CD4-positive, CD25-positive, alpha-beta regulatory T cell (primary cell): ENCODE measurements at places on chromosomes 4 and X. TPM values are rescaled to one million over a fixed set of nuclear protein-coding genes. Genes with fewer than 3 reads are reported as not detected.

DNA sequence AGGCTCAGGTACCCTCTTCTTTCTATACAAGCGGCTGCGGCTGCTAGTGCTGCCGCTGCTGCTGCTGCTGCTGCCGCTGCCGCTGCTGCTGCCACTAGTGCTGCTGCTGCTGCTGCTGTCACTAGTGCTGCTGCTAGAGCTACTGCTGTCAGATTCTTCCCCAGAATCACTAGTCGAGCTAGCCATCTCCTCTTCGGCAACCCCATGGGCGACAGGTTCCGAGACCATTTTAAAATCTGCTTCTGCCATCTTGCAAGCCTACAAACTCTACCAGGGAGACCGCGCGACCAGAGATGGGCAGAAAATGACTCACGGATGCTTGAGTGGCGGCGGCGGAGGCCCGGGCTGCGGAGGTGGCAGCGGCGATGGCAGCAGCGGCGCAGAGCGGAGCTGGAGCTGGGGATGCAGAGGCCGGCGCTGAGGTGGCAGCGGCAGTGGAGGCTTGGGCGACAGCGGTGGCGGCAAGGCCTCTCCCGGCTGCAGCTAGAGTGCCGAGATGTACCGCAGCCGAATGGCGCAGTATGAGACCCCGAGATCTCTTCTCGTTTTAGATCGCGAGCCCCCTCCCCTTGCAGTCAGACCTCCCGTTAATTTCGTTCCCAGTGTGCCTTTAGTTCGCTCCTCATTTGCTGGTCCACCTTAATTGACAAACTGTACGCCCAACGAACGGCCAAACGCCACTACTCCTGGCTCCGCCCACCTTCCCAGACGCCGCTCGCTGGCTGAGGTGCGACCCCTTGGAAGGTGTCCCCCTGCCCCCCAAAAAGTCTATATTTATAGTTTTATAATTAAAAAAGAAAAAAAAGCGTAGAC, at the start of gene NAP1L3:
Gene NAP1L3 (minus strand): TSS at position 523 of the 813 bp plus-strand sequence. CDS start 274 bp downstream, at position 249.
- peak within 1 kb of the TSS; percentile 80 for H3K4me3 ChIP-seq
- H3K27ac ChIP-seq = peak within 1 kb of the TSS; percentile 57
- H3K4me1 ChIP-seq = peaks cover 7% of the 10 kb centered on the region
- H3K36me3 ChIP-seq = no peaks in the 10 kb centered on the region
- peak; percentile 77 for DNase-seq

- no peak overlapping the region for H3K27ac ChIP-seq
- H3K4me1 ChIP-seq = no peaks in the 10 kb centered on the region
- peaks cover 6% of the 10 kb centered on the region for H3K27me3 ChIP-seq
- no peak overlapping the region for H3K4me3 ChIP-seq
These were observed 11.2 kb downstream of the CITED1 start for GRCh38 chrX:72294497-72294896.

DNA sequence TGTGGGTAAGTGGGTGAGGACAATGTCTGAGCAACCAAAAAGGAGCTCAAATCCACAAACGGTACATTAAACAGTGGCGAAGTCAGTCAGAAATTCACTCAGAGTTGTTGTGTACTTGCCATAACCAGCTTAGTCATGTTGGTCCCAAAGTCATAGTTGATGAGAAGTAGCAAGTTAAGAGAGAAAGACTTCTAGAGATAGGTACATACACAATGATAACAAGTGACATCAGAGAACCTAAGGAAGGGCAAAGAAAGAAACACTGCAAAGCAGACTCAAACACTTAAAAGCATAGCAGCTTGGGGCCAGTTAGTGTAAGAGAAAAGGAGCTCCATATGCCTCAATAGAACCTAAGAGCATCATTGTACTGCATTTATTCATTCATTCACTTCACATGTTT, 30.2 kb downstream of the DYNLT3 start:
- no peak overlapping the region for H3K4me3 ChIP-seq
- no peaks in the 10 kb centered on the region for H3K36me3 ChIP-seq
- no peaks in the 10 kb centered on the region for H3K4me1 ChIP-seq

- H3K36me3 ChIP-seq = no peaks in the 10 kb centered on the region
- DNase-seq = no peak
- H3K27ac ChIP-seq = no peak overlapping the region
- no peaks in the 10 kb centered on the region for H3K27me3 ChIP-seq
- H3K4me3 ChIP-seq = no peak overlapping the region
- H3K4me1 ChIP-seq = peaks cover 11% of the 10 kb centered on the region
These were observed 1.4 kb upstream of the RPS6KA3 start for GRCh38 chrX:20267931-20268701.

DNA sequence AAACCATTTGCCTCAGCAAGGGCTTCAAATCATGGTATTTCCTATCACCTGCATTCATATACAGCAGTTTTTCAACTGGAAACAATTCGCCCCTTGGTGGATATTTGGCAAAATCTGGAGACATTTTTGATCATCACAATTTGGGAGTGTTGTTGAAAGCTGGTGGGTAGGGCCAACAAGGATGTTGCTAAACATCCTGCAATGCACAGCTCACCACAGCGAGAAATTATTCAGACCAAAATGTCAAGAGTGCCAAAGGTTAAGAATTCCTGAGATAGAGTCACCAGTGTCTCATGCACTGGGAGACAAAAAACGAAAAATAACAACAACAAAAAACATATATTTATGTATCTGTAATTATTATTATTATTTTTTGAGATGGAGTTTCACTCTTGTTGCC, 435.2 kb upstream of the CTSO start:
- H3K27ac ChIP-seq = no peak overlapping the region
- no peaks in the 10 kb centered on the region for H3K4me1 ChIP-seq
- no peaks in the 10 kb centered on the region for H3K27me3 ChIP-seq

GRCh38 chr4:48499551-48500066, 9.6 kb downstream of the ZAR1 start:
- H3K4me1 ChIP-seq = no peaks in the 10 kb centered on the region
- no peak overlapping the region for H3K27ac ChIP-seq
- no peak for DNase-seq
- H3K4me3 ChIP-seq = peak overlapping the region; percentile 22
- H3K36me3 ChIP-seq = peaks cover 35% of the 10 kb centered on the region
- H3K27me3 ChIP-seq = no peaks in the 10 kb centered on the region

DNA sequence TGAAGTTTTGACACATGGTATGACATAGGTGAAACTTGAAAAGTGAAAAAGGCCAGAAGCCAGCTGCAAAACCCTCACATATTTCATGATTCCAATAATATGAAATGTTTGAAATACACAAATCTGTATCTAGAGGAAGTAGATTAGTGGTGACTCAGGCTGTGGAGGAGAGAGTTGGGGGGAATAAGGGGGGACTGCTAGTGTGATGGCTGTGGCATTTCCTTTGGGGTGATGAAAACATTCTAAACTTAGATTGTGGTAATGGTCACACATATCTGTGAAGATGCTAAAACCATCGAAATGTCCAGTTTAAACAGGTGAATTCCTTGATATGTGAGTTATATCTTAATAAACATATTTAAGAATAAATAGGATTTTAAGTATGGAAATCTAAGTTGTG, 343.5 kb upstream of the SFRP2 start:
- no peaks in the 10 kb centered on the region for H3K36me3 ChIP-seq
- H3K4me3 ChIP-seq = no peak overlapping the region
- H3K4me1 ChIP-seq = no peaks in the 10 kb centered on the region
- no peaks in the 10 kb centered on the region for H3K27me3 ChIP-seq

DNA sequence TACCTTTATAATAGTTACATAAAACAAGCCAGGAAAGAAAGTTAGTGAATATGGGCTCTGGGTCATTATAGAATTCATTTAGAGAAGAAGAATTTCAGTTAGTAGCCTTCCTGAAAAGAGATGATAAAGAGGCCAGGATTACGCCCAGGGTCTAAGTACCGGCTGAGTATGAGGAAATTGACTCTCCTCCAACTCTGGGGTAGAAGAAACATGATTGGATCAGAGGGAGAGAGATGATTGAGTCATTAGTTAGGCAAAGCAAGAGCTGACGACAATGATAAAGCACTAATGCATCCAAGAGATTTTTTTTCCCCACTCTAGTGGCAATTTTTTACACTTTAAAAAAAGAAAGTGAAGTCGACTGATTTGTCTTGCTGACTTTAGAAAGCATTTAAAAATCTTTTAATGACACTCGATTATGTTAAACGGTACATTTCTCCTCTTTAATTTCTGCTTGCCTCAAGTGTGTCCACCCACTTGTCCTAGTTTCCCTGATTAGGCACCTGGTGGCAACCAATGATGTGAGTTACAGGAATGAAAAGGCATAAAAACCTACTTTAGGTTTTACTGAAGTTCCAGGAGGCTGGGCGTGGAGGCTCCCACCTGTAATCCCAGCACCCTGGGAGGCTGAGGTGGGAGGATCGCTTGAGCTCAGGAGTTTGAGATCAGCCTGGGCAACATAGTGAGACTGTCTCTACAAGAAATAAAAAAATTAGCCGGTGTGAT, 37.3 kb upstream of the IGFBP7 start:
- no peak overlapping the region for H3K27ac ChIP-seq
- H3K4me1 ChIP-seq = no peaks in the 10 kb centered on the region
- H3K4me3 ChIP-seq = no peak overlapping the region
- H3K36me3 ChIP-seq = no peaks in the 10 kb centered on the region

DNA sequence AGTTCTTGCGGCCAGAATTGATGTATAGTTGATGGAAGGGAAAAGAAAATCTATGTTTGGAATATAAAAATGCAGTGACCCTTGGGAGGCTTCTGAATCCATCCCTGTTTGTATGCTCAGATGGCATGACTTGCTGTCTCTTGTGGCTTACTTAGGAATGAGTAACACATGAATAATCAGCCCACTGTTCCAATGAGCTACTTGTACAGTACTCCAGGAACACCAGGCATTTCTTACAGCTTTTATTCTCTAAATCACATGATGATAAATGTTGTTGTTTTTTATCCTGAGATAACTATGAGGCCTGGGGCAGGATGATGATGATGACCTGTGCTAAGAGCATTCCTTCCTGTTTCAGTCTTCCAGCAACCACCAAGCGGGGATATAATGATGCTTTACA, 18.9 kb downstream of the TMPRSS11E start:
- no peak for DNase-seq
- H3K4me1 ChIP-seq = no peaks in the 10 kb centered on the region
- H3K4me3 ChIP-seq = no peak overlapping the region

GRCh38 chr4:8221476-8221875, 22.4 kb downstream of the SH3TC1 start:
- peaks cover 14% of the 10 kb centered on the region for H3K4me1 ChIP-seq
- H3K36me3 ChIP-seq = peaks cover 47% of the 10 kb centered on the region

- H3K4me1 ChIP-seq = no peaks in the 10 kb centered on the region
- no peak overlapping the region for H3K4me3 ChIP-seq
- no peaks in the 10 kb centered on the region for H3K27me3 ChIP-seq
- no peak for DNase-seq
These were observed 17.5 kb upstream of the MBTPS2 start for GRCh38 chrX:21821875-21822274.

- H3K4me1 ChIP-seq = no peaks in the 10 kb centered on the region
- no peak overlapping the region for H3K4me3 ChIP-seq
- no peak overlapping the region for H3K27ac ChIP-seq
These were observed 1.0 kb upstream of the CLDN22 start for GRCh38 chr4:183321079-183321478.

DNA sequence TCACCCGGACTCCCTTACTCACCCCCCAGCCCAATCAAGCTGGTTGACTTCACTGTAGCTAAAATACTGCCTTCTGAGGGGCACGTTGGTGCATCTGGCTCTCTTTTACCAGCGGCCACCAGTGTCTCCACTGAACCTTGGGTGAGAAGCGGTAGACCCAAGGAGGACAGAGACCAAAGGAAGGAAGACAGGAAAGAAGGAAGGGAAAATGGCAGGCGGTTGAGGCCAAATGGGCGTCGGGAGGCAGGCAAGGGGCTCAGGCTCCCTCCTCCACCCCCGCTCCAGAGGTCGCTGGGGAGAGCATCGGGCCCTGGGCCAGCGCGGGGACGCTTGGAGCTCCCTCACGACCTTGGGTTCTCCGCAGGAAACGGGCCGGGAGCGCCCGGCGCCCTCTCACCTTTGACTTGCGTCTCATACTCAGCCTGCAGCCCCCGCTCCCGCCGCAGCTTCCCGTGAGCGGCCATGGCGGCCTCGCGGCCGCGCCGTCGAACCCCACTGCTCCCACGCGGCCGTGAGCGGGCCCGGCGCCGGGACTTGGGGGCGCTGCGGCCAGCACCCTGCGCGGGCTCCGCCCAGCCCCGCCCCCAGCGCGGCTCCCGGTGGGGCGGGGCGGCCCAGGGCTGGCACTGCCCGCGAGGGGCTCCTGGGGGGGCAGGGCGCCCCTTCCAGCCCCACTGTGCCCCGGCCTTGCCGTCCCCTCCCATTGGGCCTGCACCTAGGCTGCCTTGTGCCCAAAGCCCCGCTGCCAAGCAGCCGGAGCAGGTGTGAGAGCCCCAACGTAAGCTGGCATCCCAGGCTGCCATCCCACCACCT, at the start of gene ARHGAP4:
Gene ARHGAP4 (minus strand): TSS at position 526 of the 813 bp plus-strand sequence. CDS start 62 bp downstream, at position 464.
- peak within 1 kb of the TSS; percentile 85 for H3K4me3 ChIP-seq
- DNase-seq = peak; percentile 37
- H3K36me3 ChIP-seq = peaks cover 1% of the 10 kb centered on the region
- H3K27ac ChIP-seq = peak within 1 kb of the TSS; percentile 96

DNA sequence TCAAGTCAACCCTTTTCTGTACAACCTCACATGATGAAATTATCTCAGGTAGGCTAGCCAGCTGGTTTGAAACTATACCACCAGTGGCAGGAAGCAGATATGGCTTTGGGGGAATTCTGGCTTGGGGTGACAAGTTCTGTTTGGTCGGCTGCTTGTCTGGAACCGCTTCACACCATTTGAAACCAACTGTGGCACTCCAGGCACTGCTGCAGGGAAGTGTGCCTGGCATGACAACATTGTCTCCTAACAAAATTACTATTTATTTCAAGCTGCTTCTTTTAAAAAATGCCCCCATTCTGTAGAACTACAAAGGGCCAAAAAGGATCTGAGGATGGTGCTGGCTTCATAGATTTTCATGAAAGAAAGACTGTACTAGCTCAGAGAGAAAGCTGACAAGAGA, 37.1 kb upstream of the GPM6B start:
- DNase-seq = no peak
- H3K4me3 ChIP-seq = no peak overlapping the region
- peaks cover 3% of the 10 kb centered on the region for H3K27me3 ChIP-seq
- no peaks in the 10 kb centered on the region for H3K4me1 ChIP-seq
- H3K27ac ChIP-seq = no peak overlapping the region

DNA sequence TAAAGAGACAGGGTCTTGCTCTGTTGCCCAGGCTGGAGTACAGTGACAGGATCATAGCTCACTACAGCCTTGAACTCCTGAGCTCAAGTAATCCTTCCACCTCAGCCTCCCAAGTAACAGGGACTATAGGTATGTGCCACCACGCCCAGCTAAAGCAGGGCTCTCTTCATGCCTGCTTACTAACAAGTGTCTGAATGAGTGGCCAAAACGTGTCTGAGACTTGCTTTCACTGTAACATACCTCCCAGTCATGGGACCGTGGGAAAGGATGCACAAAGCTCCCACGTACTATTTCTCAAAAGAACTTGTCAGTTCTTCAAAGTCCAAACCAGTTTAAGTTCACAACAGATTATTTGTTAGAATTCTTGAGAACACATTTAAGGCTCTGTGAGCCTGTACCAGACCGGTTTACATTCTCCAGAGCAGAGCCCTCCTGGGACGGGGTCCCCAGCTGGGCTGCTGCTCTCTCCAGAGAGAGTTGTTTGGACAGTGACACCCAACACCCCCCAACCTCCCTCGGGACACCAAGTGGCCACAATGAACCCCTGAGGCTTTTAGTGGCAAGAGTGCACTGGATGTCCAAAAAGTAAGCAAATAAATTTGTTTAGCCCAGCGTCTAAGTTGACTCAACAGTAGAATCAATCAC, 24.1 kb downstream of the SH3KBP1 start:
- H3K27me3 ChIP-seq = no peaks in the 10 kb centered on the region
- H3K4me1 ChIP-seq = peaks cover 14% of the 10 kb centered on the region
- H3K36me3 ChIP-seq = no peaks in the 10 kb centered on the region
- no peak overlapping the region for H3K27ac ChIP-seq

- no peak overlapping the region for H3K27ac ChIP-seq
- H3K36me3 ChIP-seq = no peaks in the 10 kb centered on the region
- no peak overlapping the region for H3K4me3 ChIP-seq
- H3K27me3 ChIP-seq = no peaks in the 10 kb centered on the region
These were observed 65.1 kb downstream of the GPR143 start for GRCh38 chrX:9700555-9700954.

The PAGE2 gene
- total RNA-seq = not detected

The DIPK2B gene
- total RNA-seq = not detected

The DCAF8L2 gene
- total RNA-seq = not detected

The AMBN gene
- not detected for total RNA-seq

The SYP gene
- total RNA-seq = 1.3 TPM
